ENCODE measurements at places on chromosomes 5 and 9.

DNA sequence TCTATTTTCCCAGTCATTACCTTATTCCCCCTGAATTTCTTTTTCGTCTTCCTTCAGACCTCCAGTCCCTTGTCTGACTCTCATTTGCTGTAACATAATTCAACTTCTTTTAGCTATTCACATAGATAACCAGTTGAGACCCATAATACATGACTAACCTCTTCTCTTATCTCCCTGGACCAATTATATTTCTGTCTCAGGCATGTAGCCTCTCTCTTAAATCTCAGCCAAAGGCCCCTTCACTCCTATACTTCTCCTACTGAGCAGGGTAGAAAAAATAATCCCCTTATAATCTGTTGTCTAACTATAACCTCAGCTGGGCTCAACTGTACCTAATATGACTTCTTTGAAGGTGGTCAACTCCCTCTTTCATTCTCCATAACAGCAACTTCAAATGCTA lies 20.9 kb downstream of the RANBP6 start:
- DNase-seq: no peak

DNA sequence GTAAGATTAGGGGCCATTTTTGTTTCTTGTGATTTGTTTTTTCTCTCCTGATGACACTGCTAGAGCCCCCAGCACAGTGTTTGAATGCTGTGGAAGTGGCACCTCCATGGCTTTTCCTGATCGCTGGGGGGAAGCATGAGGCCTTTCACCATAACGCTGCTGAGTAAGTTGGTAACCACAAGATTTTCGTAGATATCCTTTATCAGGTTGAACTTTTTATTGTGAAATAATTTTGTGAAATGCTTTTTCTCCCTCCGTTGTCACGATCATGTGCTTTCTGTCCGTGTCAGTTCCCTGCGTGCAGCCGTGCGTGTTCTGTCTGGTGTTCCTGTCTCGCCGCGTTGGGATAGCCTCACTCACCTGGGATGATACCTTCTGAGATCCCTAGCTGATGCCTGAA lies 59.4 kb downstream of the EHMT1 start:
- no peak for DNase-seq

DNA sequence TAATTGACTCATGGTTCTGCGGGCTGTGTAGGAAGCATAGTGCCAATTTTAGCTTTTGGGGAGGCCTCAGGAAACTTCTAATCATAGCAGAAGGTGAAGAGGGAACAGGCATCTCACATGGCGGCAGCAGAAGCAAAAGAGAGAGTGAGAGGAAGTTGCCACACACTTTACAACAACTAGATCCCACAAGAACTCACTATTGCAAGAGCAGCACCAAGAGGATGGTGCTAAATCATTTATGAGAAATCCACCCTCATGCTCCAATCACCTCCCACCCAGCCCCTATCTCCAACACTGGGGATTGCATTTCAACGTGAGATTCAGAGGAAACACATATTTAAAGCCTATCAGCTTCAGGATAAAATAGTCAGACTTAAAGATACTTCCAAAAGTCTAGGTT lies 36.1 kb upstream of the LPAR1 start:
- no peak for DNase-seq

DNA sequence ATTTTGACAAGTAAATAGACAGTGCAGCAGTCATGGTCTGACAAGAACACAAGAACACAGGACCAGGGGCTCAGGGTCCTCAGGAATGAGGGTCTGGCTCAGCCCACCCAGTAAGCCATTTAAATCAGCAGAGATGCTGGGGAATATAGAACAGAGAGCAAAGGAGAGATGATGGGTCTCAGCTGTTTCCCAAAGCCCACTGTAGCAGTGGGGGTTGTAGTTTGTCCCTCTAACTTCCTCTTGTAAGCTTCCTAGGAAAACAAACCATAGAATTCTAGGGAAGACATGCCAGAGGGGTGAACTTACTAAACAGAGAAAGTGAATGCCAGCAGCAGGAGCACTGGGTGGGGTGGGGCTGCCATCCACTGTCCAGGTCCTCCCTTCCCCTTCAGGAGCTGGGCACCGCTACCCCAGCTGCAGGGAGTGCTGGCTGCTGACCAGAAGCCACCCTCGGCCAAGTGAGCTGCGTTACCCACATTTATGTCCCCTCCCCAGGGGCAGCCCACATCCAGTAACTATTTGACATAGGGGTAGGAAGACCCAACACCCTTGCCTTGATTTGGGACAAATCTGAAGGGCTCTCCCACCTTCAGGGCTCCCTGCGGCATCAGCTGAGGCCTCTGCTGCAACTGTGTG lies 41.6 kb downstream of the GABBR2 start:
- no peak for DNase-seq

GRCh38 chr5:80156156-80156555 lies 99.7 kb downstream of the SERINC5 start:
- no peak for DNase-seq

DNA sequence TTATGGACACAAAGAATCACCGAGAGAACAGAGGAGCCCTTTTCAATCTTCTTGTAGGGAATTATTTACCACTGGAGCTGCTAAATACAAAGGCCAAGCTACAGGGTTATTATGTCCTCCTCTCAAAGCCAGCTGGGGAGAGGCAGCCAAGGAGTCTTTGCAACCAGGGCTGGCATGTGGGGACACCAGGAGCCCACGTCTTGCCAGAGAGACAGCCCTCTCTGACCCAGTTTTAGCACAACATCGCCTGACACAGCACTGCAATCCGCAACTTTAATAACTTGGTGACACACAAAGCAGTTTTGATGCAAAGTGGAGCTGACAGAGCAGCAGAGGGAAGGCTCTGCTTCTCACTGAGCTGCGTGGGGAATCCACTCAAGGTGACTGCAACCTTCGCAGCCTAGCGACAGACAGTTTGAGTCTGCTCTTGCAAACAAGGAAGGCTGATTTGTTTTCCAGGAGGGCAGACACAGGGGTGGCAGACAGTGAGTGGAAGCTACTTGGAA lies 33.6 kb downstream of the TLR4 start:
- no peak for DNase-seq

DNA sequence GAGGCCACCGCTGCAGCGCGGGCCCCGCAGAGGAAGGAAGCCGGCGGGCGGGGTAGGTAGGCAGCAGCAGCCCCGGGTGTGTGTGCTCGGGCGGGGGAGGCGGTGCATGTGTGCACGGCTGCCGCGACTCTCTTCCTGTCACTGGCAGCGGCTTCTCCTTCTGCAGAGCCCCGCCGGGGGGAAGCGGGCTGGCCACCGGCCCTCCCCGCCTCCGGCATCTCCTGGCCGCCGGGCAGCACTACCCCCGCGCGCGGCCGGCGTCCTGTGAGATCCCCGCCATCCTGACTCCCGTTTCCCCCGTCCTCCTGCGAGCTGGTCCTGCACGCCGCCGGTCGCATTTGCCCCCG lies 315 bp downstream of the PIK3R1 start:
- no peak for DNase-seq

GRCh38 chr5:80240368-80240986 lies 15.4 kb downstream of the SERINC5 start:
- DNase-seq: no peak

DNA sequence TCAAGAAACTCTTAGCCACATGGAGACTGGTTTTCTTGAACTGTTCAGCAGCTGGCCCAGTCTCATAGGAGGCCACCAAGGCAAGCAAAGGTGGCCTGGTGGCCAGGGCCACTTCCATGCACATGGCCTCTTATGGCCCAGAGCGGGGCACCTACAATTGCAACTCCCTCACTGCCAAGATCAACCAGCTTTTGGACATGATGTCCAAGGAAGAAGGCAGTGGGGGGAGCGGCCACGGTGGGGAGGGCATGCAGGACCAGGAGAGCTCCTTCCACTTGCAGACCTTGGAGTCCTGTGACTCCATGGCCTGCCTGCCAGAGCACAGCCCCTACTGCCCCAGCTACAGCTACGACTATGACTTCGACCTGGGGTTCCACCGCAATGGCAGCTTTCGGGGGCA lies 398.9 kb upstream of the PTPRD start:
- no peak for DNase-seq

DNA sequence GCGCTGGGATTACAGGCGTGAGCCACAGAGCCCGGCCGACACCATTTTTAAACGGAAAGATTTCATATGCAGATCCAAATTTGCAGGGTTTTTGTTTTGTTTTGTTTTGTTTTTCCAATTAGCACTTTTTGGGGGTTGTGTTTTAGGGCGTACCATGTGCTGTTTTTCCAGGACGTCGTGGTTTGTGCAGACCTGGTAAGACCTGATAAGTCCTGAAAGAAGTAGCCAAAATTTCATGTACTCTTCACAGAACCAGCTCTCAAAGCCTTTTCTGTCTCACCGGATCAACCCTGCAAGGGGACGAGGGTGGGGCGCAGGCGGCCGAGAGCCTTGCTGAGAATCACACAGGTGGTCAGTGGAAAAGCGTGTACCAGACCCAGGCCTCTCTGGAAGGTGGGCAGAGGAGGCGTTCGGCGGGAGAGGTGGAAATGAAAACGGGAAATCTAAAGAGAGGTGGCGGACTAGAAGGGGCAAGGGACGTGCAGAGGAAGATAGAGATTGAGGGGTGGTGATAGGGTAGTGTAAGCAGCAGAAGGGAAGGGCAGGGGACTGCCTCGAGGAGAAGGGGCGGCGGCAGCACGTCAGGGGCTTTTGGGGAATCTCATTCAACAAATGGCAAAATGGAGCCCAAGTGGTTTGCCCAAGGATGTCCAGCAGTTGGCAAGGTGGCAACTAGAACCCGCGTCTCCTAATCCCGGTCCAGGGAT lies 1.1 kb upstream of the FAF2 start:
- DNase-seq: peak; percentile 17

- DNase-seq: no peak
Observed at GRCh38 chr5:153905219-153905618, 133.5 kb downstream of the FAM114A2 start.

DNA sequence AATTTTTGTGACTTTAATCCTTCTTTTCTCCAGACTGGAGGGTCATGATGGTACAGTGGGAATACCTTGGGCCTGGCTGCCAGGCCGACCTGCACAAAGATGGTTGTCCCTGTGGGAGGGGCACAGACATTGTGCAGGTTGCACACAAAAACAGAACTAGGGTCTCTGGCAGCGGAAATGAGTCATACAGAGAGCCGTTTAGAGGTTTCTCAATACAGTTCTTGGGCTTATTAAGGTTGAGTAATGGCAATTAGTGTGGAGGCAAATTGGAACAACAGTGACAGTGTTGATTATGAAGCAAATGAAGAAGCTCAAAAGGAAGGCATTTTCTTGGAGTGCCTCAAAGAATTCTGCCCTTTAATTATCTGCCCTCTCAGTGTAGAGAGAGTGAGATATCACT lies 173.6 kb downstream of the TENT4A start:
- DNase-seq: no peak
